ENCODE measurements at places on chromosomes 7 and 10.

DNA sequence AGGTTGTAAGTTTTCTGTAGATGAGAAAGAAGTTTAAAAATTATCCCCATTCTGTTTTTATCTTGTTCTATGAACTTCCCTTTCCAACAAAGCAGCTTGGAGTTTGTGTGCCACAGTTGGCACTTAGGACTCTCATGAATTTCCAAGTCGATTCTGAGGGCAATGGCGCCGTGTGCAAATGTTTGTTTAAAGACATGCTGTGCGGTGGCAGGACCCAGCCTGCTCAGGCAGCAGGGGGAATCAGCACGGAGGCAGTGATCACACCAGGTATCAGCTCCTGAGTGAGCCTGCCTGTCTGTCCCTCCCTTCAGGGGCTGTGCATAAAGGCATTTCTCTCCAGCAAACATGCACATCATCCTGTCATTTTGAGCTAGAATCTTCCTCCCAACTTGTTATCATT lies 109.8 kb upstream of the WDR11 start:
- no peak for DNase-seq

GRCh38 chr7:2034291-2035201 lies 198.2 kb downstream of the MAD1L1 start:
- no peak for DNase-seq

- DNase-seq = no peak
These were observed 2.5 kb downstream of the KAT6B start for GRCh38 chr10:74828946-74829345.

DNA sequence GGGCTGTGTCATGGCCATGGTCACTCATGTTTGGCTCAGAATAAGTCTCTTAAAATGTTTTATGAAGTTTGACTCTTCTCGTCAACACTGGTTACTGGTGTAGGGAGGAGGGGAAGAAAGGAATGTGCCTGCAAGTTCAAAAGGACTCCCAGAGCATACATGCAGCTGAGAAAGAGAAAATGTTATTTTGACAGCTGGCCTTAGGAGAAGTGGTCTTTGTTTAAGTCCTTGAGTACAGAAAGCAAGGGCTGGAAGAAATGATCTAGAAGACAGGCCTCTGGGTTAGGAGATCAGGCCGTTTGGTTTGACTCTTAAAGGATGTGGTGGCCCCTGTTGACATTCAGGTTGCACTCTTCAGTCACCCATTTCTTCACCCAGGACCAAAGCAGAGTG lies 245.5 kb downstream of the REEP3 start:
- DNase-seq = no peak

DNA sequence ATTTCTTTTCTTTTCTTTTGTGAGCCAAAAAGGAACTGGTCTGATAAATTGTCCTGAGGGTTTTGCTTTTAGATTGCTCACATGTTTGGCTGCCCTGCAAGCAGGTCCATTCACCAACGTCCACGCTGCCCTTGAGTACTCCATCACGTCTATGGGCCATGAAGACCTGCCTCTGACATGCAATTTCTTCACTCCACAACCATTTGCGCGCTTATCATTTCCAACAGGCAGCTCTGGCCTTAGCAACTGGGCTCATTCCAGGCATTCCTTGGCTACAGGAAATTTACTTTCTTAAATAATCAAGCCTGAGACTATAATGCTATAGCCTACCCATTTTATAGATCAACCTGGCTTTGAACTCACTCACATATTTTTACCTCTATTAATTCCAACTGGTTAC lies 408.3 kb upstream of the C7orf33 start:
- DNase-seq = no peak

- no peak for DNase-seq
These were observed 262.2 kb downstream of the BAMBI start for GRCh38 chr10:28939281-28940157.

DNA sequence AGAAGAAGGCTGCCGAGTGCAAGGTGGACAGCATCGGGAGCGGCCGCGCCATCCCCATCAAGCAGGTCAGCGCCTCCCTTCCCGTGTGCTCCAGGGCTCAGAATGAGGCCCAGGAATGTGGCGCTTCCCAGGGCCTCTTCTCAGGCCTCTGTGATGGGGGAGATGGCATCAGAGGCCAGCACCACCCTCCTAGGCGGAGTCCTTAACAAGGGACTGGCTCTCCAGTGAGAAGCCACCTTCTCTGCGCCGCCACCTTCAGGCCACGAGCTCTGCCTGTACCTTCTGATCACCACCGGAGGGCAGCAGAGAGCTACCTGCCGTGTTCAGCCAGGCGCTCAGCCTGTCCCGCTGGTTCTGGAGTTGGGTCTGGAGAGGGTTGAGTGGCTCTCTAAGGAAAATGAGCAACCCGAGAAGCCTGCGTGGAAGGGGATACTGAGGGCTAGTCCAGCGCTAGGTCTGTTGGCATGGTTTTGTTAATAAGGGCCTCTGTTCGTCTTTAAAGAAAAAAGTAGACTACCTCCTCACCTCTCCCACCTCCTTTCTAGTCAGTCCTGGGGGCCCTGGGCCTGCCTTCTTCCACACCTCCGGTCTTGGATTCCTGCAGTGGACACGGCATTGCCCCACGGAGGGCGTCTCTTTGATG lies 37.7 kb downstream of the AGAP3 start:
- DNase-seq = peak; percentile 74

GRCh38 chr10:33150889-33151288 lies 183.6 kb downstream of the NRP1 start:
- DNase-seq = no peak

- no peak for DNase-seq
These were observed 79.9 kb downstream of the VTI1A start for GRCh38 chr10:112526906-112527305.

DNA sequence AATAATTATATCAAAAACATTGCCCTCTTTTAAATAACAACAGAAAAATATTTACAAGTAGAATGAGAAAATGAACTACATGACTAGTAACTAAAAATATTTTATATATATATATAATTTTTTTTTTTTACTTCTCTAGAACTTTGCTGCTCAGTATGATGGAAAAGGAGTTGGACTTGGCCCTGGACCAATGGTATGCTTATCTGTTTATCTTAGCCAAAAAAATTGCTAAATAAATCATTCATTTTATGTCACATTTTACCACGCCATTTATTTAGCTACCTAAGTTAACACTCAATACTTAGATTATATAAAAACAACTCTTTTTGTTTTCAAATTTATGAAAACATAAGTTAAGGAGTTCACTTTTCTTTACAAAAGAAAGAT lies 6.7 kb downstream of the COL1A2 start:
- no peak for DNase-seq

GRCh38 chr10:53903756-53904155 lies 897.3 kb downstream of the PCDH15 start:
- no peak for DNase-seq

GRCh38 chr10:44628921-44629320 lies 244.0 kb upstream of the CXCL12 start:
- peak; percentile 8 for DNase-seq

- no peak for DNase-seq
These were observed 678.2 kb downstream of the GRM8 start for GRCh38 chr7:126574276-126575250.

DNA sequence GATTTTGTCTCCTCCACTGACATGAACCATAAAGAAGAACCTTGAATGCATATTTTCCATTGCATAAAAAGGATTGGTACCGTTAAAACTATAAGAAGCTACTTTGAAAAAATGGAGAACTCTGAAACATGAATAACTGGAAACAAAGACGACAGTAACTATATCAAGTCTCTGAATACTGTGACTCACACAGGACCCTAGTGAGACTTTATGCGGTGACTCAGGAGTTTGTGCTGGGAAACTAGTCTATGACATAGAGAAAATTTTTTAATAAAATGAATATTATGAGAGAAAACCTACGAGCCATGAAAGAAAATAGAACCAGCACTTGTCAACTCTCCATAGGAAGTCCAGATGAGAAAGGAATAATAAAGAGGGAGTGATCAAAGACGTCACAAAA lies 339.9 kb upstream of the ADARB2 start:
- no peak for DNase-seq

GRCh38 chr10:60823324-60823723 lies 45.0 kb downstream of the CDK1 start:
- DNase-seq = no peak

DNA sequence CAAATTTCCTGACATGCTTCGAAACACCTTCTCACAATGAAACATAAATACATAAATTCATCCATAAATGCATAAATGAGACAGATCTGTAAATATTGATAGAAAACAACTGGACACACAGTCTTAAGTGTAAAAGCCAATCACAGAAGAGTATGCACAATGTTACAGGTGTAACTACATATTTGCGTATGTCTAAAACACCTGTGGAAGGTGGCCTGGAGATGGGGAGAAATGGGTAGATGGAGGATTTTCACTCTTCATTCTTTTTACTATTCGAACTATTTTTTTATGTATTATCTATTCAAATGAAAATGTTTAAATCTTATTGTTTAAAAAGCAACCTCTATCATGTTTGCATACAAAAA lies 860 bp downstream of the IQUB start:
- DNase-seq = no peak

DNA sequence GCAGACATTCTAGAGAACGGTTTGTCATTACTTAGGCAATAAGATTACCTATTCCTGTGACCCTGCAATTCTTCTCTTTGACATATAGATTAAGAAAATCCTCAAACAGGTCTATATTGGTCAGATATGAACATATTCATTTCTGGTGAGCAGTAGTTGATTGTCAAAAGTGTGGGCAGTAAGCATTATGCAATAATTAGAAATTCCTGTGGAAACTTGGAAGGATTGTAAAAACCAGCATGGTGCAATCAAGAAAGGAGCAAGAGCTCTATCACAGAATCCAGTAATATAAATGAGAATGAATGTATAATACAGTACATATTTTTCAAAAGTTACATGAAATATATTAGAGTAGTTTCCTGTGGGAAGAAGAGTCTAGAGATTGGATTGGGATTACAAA lies 406.5 kb downstream of the SUGCT start:
- no peak for DNase-seq

DNA sequence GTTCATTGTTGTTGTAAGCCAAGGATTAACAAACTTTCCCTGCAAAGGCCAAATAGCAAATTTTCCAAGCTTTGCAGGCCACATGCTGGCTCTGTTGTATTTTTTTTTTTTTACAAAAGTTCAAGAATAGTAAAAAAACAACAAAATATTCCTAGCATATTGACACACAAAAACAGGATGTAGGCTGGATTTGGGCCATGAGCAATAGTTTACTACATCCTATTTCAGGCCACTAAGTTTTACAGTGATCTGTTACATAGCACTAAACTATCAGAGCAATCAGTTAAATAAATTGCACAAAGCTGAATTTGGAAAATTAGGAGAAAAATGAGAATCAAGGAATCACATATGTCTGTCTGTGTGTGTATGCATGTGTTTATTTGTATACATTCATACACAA lies 491.8 kb upstream of the GHITM start:
- no peak for DNase-seq

GRCh38 chr7:112283382-112283910 lies 77.0 kb downstream of the ZNF277 start:
- no peak for DNase-seq

- DNase-seq = no peak
These were observed 16.0 kb downstream of the FZD1 start for GRCh38 chr7:91280185-91280584.

DNA sequence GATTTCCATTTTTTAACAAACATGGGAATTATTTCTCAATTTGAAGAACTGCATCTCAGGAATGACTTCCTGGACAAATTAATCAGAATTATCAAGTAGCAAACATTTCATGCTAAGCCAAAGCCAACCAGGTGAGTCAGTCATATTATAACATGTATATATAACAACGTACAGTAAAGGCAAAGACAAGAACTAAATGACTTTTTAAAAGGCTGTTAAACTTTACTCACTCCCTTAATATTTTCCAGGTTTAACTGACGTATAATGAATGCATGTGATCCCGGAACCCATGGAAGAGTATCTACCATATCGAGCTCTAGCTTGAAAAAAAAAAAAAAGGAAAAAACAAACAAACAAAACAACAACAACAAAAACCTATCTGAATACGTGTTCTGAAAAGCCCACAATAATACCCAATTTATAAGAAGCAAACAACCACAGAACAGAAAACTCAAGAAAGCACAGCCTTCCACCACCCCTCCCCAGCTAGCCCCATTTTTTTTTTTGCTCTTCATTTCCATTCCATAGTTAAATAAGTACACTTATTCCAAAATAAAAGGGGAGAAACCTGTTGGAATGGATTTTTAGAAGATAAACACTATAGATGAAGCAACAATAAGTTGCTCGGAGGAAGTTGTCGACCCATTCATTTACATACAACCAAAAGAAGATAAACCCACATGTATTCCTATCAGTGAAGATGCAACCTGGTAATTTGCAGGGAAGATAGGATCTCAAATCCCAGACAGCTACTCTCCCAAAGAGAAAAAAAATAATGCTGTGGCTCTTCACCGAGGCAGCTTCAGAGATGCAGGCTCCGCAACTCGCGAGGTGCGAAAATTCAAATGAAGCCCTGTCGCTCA lies 537 bp downstream of the NAPEPLD start:
- DNase-seq = peak; percentile 55

GRCh38 chr10:88232029-88232895 lies 350.9 kb downstream of the RNLS start:
- no peak for DNase-seq

DNA sequence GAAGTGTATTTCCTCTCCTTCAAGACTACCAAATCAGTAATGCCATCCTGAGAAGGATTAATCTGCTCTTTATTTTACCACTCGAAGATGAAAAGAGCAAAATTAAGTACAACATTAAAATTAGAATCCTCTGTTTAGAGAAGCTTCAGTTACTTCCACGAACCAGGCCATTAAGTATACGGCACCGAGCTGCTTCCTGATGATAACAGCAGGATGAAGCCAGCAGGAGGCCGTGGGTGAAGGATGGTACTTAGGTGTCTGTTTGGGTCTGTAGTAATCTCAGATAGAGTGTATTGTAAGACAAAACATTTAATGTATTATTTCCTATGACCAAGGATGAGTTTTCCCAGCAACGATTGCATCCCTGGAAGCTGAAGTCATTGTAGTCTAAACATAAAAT lies 362.8 kb downstream of the SFMBT2 start:
- no peak for DNase-seq

DNA sequence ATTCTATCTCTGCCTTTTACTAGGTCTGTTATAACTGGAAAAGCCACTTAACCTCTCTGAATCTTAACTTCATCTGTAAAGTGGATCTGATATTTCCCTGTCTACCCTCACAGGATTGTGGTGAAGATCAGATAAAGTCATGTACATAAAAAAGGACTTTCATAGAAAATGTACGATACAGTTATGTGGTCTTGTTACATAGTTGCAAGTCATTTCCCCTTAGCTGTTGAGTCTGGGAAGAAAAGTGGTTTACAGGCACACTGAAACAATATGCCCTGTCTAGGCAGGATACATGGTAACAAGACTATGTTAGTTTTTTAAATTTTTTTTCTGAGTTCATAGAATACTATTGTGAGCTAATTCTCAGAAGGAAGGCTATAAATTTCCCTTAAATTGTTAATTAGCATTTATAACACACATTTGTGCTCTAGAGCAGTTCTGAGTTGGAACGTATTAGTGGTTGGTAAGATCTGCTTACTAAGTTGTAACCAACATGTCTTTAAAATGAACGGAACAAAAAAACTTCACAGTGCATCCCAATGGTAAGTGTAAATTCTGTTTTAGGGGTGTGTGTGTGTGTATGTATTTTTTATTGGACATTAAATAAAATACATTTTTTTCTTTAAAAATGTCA lies 7.1 kb upstream of the GSTO1 start:
- DNase-seq = no peak

All from pons (tissue), 1 donor.